NCI-H524 (cell line): ENCODE measurements at places on chromosomes 5 and 9.

DNA sequence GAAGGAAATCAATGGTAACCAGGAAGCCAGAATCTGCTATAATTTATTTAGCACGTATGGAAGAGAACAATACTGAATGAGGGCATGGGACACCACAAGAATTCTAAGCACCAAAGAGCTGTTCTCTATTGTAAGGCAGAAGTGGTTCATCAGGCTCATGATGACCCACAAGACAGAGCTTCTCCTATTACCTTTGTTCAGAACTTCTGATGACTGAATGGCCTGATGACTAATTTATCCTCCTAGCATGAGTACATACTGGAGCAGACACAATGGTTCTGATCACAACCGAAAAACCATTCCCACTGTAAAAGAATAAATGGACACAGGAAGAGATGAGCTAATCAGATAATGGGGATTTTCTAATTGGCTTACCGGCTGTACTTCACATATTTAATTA, 329.8 kb upstream of the PDE4D start:
- no peak for DNase-seq

GRCh38 chr5:133863857-133864585, 104.4 kb downstream of the C5orf15 start:
- no peak for DNase-seq

DNA sequence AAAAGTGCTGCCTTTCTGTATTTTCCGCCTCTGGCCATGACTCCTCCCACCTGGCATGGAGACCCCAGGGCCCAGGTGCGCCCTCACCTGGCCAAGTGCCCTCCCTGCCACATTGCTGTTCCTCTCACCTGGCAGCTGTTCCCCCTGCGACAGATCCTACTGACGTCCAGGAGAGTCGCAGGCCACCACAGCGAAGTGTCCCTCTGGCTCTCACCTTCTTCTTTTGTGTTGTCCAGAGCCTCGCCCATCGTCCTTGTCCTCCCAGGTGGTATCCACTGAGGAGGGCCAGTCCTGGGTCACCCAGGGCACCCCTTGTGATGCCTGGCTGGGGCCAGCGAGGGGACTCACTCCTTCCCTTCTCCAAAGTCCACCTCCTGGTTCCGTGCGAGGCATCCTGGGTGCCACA, 2.6 kb downstream of the NKD2 start:
- no peak for DNase-seq

- DNase-seq, result no peak
Measured at GRCh38 chr5:2740051-2740875, 11.2 kb downstream of the IRX2 start.

- DNase-seq, result no peak
Measured at GRCh38 chr5:179827680-179828079, 7.0 kb downstream of the SQSTM1 start.

DNA sequence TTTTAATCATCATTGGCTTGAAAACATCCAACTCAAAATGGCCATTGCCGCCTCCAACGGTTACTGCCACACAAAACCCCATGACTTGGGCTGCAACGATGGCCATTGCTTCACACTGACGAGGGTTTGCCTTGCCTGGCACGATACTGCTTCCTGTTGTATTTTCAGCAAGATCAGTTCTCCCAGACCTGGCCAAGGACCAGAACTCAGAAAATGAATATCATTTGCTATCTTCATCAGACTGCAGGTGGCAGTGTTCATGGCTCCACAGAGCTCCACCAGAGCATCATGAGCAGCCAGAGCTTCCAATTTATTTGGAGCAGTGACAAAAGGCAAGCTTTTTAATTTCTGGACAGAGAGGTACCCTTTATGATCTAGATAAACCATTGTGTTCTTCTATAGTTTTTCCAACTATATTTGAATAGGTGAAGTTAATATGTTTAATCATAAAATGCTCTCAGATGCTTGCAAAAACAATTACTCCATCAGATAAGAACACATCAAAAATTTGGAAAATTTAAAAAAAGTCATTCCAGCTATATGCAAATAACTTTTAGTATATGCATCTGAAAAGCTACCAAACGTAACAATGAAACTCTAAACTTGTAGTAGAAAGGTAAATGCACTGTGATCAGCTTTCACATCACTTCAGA, 10.4 kb downstream of the AMACR start:
- DNase-seq, result peak; percentile 31

DNA sequence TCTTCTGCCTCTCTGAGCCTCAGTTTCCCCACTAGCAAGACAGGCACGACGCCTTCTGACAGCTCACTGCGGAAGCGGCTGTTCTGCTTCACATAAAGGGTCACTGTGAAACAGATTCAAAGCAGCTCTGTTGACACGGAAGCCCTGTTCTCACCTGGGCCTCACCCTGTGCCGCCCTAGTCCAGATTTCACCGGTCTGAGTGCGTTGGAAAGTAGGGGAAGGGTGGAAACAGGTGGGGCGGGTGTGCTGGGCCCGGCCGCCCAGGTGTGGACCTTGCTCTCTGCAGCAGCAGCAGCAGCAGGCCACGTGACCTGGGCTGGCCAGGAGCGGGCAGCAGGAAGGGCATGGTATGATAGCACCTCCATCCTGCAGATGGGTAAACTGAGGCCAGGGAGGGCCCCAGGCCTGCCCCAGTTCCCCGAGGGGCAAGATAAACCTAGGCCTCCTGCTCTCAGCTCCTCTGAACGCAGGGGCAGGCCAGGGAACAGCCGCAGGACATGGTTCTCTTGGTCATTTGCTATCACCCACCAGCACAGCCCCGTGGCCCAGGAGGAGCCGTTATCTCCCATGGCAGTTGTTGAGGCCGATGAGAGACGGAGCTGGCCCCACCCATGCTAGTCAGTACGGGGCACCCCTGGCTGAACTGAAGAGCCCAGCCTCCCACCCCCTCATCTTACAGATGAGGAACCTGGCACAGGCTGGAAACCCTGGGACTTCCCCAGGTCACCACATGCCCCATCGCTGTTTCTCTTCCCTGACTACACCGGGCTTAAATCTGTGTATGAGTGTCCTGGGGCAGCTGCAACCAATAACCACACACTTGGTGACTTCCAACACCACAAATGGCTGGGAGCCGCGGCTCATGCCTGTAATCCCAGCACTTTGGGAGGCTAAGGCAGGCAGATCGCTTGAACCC, 12.1 kb downstream of the PTGES2 start:
- DNase-seq, result no peak

DNA sequence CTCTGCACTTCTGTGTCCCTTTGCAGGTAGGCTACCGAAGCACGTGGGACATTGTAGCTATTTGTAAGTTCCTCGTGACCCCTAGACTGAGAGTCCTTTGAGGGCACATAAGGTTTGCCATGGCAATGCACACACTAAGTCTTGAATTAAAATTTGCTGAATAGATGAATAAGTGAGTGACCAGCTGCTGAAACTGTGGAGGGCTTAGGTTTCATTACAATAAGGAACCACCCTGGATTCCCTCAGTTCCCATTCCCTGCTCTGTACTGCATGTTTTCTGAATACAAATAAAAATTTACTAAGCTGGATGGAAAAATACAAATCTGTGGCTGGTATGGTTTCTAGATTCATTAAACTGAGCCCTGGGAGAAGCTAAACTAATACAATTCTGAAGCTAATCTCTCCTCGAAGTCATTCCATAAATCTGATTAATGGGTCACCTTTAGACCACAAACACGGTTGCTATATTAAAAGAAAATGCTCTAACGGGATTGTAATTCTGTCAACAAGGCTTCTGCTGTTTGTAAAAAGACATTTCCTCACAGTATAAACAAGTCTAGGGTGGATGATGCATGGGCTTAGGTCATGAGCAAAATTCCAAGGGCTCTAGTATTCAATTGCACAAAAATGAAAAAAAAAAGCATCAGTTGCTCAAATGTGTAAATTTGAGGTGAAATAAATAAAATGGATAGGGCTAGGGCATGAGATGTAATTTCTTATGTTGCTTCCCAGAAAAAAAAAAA, 172.3 kb downstream of the ATP10B start:
- no peak for DNase-seq

DNA sequence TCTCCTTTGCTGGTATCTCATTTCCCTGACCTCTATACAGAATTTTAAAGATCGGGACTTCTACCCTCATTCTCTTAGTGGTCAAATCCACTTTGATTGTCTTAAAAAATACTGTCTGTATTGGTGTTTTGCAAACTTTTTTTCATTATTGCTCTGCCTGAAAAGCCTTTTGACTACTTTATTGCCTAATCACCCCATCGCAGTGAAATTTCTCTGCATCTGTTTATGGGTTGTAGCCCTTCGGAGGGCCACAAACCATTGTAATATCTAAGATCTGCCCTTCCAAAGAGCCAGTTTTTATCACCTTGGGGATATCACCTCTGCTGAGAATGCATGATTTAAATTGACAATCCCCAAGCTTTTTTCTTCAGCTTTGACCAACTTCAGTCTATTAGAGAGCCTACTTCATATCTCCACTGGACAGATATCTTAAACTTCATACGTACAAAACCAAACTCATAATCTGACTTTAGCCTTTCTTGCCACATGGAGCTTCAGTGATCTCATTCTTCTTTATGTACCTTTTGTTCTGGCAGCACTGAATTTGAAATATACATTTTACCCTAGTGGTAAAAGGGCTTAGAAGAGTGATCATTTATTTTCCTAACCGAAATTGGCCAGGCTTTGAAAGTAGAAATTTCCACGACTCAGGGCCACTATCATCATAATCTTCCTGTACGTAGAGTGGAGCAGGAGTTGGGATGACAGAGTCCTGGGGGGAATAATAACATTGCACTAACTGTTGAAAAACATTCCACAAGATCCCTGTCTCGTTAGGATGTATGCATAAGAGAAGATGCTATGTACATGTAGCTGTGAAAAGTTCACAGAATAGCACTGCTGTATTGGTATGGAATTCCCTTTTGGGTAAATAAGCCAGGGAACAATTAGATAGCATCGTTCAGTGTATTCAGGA, 21.4 kb downstream of the KIF2A start:
- DNase-seq, result no peak

- no peak for DNase-seq
Measured at GRCh38 chr5:172216345-172216744, 22.4 kb downstream of the EFCAB9 start.

DNA sequence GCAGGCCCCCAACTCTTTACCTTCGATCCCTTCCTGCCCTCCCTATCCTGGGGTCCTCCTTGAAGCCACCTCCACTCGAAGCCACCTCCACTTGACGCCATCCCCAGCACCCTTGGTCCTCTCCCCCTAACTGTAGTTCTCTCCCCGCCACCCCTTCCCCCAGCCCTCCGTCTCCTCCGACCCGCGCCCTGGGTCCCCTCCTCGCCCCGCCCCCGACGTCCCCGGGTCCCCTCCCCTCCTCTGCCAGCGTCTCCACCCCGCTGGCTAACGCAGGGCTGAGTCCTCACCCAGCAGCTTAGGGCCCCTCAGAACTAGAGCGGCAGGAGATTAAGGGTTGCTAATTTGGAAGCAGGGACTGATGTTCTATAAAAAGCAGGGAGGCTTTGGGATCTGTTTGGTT, 30.6 kb upstream of the ANKRD33B start:
- peak; percentile 27 for DNase-seq

DNA sequence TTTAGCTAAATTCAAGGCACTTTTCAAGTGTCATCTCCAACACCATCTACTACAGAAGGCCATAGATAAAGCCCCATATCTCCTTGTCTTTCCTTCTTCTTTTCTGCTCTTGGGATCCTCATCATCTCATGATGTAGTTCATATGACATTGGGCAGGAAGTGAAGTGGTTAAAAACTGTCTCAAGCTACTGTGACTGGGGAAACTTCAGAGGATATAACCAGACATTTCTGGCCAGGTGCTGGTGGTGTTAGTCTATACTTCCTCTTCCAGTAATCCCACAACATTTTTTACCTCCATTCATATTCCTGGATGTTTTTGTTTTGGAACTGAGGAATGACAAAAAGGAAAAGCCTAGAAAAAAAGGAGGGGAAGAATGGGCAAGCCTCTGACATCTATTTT, 188.7 kb downstream of the LURAP1L start:
- DNase-seq, result no peak

GRCh38 chr5:107092695-107093094, 578.0 kb downstream of the EFNA5 start:
- DNase-seq, result no peak

DNA sequence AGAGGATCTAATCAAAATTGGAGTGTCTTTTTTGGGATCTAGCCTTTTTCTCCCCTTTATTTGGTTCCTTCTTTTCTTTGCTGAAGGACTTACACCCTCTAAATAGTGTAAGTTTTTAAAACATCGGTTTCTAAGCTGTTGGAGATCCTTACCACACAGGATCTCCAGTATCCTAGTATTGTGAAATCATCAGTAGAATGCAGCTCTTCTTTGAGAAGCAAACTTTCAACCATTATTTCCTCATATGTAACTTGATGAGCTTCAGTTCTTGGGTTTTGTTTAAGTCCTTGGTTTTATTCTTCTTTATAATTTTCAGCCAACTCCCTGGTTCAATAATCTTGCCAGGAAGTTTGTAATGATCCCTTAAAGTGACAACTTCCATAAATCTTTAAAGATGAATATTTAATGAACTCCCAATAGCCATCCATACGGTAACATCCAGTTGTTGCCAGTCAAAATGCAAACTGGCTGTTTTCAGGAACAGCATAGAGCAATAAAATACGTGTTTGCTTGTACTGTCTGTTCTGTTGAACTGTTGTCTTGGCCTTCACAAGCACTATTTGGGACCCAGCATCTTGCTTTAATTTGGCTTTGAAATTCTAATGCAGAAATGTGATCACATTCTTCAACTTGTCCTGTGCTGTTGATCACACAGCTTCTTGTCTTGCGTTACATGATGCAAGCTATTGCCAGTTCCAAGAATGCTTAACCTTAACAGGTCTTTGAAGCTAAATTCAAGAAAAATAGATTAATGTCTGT, 34.8 kb upstream of the TTC23L start:
- DNase-seq, result no peak

- peak; percentile 40 for DNase-seq
Measured at GRCh38 chr5:66987949-66988838, 208.4 kb downstream of the CD180 start.

DNA sequence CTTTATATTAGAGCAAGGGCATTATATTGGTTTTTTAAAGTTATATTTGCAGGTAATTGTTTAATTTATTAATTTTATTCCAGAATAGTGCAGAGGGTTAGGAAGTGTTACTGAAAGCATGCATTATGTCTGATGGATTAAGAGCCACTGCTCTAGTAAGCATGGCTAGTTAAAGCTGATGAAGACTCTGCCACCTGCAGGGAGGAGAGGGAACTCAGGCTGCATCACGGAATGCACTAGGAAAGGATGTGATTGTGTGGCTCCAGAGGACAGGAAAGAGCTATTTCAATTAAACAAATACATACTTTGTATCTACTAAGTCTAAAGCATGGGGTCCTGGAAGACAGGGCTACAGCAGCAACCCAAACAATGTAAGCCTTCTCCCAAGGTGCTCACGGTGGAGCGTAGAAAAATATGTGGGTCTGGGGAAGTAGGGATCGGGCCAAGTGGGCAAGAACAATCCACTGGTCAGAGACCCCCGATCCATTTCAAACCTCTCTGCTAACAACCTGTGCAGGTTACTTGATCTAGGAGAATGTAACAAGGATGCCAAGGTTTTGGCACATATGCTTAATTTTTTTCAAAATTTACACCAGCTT, 15.3 kb upstream of the GRXCR2 start:
- DNase-seq, result peak; percentile 66

DNA sequence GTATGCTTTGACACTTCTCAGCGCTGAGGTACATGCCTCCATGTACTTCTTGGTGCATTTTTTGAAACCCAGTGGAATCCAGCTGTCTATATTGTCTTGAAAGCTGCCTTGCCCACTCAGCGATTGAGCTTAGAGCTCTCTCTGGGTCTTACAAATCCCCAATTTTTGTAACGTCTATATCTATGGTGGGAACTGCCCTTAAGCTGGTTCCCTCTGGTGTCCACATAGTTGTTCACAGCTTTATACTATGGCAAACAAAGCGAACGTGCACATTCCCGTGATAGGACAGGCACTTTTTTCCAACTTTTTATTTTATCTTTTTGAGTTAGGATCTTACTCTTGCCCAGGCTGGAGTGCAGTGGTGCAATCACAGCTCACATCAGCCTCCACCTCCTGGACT, 20.9 kb downstream of the CDHR2 start:
- no peak for DNase-seq
